Heart right ventricle (tissue), 16 donors: ENCODE measurements at places on chromosomes 16 and 17. TPM values are rescaled to one million over a fixed set of nuclear protein-coding genes. Genes with fewer than 3 reads are reported as not detected.
A peak's percentile ranks its signal among the peaks of the same experiment; 100 is the strongest.

Gene SAP30BP
- 64.4 TPM for total RNA-seq

Gene B4GALNT2
- not detected for total RNA-seq

Gene BAIAP3
- total RNA-seq = 2.1 TPM

Gene ZNF19
- total RNA-seq = 1.5 TPM

Gene MTMR4
- total RNA-seq = 23.8 TPM

- no peak for DNase-seq
Observed at GRCh38 chr17:81891303-81891552, 158 bp downstream of the ALYREF start.

DNA sequence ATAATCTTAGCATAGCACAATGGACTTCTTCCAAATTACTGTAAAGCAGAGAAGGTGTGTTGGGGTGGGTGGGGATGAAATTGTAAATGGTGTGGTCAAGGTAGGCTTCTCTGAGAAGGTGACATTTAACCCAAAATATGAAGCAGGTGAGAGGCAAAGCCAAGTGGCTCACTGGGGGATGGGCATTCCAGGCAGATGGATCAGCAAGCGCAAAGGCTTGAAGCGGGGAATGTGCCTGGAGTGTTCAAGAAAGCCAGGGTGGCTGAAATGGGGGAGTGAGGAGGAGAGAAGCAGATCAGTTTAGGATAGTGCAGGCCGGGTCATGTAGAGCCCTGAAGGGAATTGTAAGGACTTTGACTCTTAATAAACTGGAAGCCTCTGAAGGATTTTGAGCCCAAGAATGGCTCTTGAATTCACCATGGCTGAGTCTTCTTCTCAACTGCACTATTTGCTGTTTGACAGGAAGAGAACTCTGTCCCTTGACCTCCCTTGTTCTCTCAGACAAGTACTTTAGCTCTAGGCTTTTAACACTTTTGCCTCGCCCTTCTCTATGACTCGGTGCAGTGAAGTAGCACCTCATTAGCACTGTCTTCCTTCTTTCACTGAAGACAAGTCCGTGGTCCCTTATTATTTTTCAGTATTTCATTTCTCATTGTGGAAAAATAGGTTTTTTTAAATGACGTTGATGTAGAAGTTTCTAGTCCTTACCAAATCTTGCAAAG is 14.7 kb downstream of the CACNG3 start:
- DNase-seq = no peak

- DNase-seq = peak; percentile 80
Observed at GRCh38 chr17:27879987-27880608, 13.1 kb downstream of the LYRM9 start.

DNA sequence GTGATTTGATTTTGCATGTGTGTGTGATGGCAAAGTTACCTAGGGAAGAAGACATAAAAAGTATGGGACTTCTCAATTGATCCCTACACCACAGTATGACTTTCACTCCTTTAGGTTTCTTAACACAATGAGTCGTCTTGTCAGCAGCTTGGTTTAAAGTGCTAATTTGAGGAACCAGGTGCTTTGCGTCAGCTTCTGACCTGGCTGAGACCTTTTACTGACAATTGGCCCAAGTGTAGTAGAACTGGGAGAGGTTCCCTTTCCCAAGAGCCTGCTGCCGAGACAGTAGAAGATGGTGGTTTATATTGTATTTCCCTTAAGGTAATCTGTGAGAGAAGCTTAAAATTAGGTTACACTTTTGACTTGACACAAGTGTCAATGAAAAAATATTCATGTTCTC is 54.9 kb downstream of the LDHD start:
- DNase-seq = no peak

DNA sequence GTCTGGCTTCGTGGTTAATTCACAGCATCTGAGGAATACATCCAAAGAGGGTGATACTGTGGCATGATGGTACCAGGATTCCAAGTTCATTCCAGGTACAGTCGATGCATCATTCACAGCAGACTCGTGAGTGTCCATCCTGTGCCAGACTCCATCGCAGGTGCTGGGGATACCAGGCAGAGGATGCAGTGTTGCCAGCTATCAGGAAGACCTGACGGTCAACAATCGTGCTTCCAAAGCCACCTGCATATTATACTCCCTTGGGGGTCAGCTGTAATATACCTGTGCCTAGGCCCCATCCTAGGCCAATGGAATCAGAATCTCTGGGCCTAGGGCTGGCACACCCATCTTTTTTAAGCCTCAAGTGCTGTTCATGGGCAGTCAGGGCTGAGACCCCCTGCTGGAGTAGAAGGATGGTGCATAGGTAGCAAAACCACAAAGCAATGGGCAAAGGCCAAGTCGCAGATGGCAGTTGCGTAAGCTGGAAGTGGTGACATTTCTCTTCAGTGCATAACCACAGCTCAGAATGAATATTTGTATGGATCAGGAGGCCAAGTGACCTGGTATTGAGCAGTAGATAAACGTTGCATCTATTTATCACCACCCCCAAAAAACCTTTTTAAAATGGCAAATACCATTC is 42.9 kb upstream of the C16orf78 start:
- DNase-seq = no peak

DNA sequence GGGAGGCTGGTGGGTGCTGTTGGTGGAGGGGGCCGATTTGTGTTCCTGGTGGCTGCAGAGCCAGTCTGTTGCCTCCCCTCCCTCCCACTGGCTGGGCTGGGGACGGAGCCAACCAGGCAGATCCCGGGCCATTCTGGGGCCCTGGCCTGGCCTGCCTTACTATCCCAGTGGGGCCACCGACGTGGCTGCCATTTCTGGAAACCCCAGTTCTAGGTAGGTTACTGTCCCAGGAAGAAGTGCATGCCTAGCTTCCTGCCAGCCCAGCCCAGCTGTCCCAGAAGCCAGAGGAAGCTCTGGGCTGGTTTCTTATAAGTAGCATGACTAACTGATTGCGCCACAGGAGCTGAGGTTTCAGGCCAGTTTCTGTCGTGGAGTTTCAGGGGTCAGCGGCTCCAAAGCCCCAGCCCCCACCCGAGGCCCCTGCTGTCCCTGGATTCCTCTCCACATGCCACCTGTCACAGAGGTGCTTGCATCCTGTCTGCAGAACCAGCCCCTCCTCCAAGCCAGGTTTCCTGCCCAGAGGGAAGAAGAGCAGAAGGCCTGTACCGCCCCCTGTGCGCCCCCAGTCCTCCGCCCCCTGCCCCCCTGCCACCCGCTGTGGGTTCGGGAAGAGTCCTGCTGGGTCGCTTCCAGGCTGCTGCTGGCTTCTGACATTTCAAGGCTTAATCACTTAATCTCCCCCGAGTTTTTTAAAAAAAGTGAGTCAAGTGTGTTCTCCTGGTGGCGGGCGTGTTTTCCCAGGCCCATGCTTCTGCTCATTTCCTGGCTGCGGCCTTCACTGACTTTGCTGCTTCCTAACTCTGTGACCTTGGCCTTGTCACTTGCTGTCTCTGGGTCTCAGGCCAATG is 13.2 kb downstream of the IL4R start:
- DNase-seq = peak; percentile 63
